ENCODE measurements at places on chromosomes 6 and 20.

- DNase-seq: no peak
Measured at GRCh38 chr20:16898433-16898832, 150.3 kb downstream of the OTOR start.

- DNase-seq: no peak
Measured at GRCh38 chr6:143267760-143268159, 182.7 kb downstream of the ADAT2 start.

GRCh38 chr20:5829241-5829809 lies 79.1 kb downstream of the SHLD1 start:
- no peak for DNase-seq

- no peak for DNase-seq
Measured at GRCh38 chr20:20562507-20562906, 149.9 kb downstream of the RALGAPA2 start.

DNA sequence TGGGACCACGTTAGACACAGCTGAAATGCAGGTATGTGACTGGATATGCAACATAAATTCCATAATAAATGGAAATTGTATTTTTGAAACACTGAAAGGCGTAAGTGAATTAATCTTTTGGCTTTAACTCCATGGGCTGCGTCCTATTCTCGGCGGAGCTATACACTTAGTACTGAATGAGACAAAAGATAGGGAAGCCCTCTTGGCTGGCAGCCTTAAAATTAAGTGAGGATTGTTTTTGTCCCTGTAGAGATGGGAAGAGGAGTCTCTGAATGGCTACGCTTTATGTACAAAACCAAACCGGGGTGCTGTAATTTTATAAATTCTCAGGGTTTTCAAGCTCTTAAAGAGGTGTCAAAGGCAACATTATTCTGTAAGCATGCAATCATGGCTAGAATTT lies 429.8 kb downstream of the QKI start:
- DNase-seq: no peak

DNA sequence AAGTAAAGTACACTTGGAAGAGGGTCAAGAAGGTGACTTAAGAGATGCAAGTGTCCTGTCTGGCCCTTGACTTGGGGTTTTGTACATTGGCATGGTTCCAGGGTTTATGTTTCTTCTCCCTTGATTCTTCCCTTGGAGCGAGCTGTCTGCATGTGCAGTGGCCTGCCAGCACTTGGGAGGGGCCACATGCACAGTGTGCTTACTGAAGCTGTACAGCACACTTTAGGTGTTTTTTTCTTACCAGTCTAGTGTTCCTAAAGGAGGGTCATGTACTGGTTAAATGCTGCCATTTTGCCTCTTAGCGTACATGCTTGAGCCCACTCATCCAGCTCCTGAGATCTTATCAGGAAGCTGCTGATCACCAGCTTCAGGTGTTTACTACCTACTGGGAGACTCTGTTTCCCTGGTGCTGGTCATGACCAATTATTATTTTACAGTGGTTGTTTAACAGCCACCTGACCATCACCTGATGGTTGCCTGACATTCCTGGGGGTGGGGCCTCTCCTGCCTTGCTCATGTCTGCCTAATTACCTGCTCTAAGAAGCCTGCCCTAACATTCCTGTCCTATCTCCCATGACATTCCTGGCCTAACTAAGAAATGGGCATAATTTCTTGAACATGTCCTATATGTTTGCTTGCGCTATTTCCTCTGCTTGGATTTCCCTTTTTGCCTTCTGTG lies 182.9 kb downstream of the MCHR2 start:
- DNase-seq: no peak

DNA sequence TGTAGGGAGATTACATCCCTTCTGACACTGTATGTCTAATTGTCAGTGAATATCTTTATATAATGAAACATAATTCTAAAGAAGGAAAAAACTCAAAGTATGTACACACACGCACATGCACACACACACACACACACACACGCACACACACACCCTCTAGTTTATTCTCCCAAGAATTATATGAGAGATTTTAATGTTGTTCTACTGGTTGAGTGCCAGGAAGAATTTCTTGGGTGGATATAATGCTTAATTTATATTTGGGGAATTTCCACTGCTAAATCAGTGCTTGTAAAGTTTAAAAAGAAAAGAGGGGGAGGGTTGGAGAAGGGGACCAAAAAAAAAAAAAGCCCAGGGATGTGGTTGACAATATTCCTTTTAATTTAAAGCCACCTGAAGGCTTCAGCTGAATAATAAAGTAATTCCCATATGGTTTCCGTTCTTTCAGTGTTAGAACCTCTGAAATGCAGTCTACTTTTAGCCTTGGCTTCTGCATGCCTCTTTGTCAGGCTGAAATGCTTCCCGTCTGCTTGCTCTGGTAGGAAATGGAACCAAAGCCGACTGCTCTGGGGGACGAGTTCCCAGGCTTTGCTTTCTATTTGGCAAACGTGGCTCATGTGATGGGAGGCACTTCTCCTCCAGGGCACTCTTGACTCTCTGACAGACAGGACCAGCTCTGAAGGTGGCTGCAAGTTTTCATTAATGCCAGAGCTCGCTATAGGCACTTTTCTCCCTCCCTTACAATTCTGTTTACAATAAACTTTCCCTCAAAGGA lies 225.4 kb downstream of the PRL start:
- peak; percentile 61 for DNase-seq

DNA sequence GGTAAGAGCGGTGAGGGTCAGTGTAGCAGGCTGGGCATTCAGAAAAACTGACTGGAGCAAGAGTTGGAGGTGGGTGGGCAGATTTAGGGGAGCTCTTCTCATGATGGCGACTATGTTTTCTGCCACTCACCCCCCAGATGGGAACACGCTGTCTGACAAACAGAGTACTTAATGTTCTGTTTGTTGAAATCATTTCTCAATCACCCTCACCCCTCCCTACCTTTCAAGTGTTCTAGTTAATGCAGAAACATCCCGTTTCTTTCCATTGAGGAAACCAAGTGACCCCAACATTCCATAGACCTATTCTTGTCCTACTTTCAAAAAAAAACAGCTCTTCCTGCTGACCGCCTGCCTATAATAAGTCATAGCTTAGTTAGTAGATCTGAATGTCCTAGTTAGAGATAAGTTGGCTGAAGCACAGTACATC lies 132.5 kb upstream of the NEDD9 start:
- peak; percentile 41 for DNase-seq
